Activated gamma-delta T cell treated with anti-CD3 and anti-CD28 coated beads, Interleukin-2, amount 50 U/mL, for 16 hours (primary cell): ENCODE measurements at places on chromosomes 2 and 18.

GRCh38 chr18:1796636-1797035, 774.7 kb downstream of the METTL4 start:
- DNase-seq, result no peak

- no peak for DNase-seq
Measured at GRCh38 chr2:168443818-168444217, 12.3 kb upstream of the CERS6 start.

GRCh38 chr2:170943041-170943440, 14.0 kb downstream of the GORASP2 start:
- no peak for DNase-seq

DNA sequence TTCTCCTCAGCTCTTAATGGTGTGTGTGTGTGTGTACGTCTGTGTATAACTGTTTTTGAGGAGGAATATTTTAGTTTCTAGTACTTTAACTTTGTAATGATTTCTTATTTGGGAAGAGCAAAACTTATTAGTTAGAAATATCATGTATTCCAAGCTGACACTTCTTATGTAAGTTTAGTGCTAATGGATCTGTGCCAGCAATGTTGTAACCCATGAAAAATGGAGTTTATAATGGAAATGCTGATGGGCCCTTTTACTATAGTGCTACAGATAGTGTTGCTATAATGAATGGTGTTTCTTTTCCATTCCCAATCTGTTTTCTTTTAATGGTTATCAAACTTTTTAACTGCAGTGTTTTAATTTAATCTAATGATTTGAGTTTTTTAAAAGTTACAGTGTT, 49.8 kb upstream of the OTX1 start:
- no peak for DNase-seq

- no peak for DNase-seq
Measured at GRCh38 chr2:28643911-28644334, 107.7 kb upstream of the PPP1CB start.

DNA sequence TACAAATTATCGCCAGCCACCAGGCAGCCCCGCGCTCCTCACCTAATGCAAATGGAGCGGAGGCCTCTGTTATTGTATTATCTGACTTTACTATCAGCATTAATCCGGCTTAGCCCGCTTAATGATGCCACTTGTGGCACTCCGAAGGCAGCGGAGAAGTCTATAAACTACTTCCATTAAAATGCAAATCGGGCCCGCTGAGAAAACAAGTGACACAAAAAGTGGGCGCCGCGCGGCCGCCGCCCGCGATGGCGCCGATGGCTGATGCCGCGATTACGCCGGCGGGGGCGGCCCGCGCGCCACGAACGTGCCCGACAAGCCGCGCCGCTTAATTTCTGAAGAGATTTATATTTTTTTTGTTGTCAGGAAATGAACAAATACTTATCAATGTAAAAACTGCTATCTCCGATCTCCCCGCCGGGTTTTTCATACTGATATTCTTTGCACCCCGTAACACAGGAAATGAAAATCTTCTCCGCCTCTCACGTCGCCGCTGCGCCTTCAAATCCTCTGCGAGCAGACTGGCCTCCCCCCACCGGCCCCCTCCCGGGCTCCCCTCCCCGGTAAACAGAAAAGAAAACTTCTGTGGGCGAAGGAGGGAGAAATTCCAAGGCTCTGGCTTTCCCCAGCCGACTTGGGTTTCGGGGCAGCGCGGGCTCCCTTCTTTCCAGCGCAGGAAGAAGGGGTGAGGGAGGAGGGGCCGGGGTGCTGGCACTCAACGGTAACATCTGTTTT, 221.8 kb downstream of the INSIG2 start:
- DNase-seq, result no peak

- no peak for DNase-seq
Measured at GRCh38 chr2:63301481-63301880, 250.9 kb downstream of the OTX1 start.

DNA sequence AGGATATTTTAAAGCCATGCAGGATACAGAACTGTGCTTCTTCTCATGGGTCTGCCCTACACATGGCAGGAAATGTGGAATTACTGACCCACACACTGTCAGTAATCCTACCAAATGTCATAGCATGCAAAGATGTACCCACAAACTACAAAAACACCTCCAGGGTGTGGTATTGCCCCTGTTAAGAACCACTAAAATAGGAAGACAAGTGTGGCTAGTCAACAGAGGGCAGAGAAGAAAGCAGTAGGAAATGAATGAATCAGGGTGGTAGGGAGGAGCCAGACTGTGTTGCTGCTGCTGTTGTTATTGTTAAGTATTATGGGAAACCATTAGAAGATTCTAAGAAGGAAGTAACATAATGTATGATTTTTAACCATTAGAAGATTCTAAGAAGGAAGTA, 556.7 kb upstream of the ACVR2A start:
- no peak for DNase-seq

DNA sequence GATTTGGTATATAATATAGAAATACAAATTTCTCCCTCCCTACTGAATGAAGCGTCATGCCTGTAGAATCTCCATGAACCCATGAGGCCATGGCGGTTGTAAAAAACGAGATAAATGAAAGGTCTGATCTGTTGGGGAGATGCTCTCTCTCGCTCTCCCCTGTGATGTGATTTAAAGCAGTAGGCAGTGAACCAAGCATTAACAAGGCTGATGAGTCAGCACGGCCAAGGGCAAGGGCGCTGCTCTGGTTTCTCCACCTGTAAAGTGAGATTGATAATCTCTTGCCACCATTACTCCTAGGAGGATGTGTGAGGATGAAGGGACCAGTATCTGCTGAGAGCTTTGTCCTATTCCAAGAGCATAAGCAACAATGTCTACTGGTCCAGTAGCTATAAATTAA, 553.3 kb downstream of the CMPK2 start:
- no peak for DNase-seq

- no peak for DNase-seq
Measured at GRCh38 chr2:96964221-96964905, 22.0 kb downstream of the FAM178B start.

DNA sequence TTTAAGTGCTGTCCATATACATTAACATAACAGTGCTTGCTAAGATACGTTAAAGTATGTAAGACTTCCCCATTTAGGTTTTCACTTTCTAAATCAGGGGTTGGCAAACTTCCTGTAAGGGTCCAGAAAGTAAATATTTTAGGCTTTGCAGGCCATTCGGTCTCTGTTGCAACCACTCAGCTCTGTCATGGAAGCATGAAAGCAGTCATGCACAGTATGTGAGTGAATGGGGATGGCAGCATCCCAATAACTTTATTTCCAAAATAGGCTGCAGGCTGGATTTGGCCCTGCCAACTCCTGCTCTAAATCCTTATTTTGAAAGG, 128.7 kb downstream of the PLA2R1 start:
- no peak for DNase-seq

DNA sequence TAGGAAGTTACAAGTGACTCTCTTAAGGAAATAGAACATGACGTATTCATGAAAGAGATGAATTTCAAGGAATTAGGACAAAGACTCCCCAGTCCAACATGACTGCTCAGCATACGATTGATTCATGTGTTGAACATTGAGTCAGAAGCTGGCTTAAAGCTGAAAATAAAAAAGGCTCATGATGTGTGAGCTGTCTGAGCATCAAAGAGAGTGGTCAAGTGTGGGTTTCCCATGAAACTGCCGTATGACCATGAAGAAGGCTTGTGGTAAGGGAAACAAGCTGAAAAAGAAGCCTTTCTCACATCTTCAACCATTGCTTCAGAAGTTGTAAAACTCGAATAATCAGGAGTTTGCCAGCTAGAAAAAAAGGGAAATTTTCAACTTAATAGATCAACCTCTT, 201.9 kb upstream of the APCDD1 start:
- no peak for DNase-seq

- DNase-seq, result no peak
Measured at GRCh38 chr2:102063941-102064678, 72.3 kb downstream of the IL1R2 start.

DNA sequence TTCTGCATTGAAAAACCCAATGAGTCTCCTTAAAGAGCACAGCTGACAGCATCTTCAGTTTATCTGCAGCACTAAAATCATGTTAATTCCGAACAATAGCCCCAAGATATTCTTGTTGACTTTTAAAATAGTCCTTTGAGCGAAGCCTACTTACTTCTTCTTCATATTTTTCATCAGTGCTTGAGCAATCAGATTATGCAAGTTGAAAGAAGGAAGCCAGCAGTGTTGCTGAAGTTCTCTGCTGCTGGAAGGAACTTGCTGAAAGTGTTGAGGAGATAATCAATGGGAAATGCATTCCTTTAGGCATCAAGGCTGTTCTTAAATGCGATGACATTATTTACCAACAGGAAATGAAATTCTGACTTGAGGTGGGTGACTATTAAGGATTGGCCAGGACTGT, 105.9 kb upstream of the SNTG2 start:
- no peak for DNase-seq

- no peak for DNase-seq
Measured at GRCh38 chr2:58865436-58865835, 624.3 kb upstream of the FANCL start.

GRCh38 chr2:39947294-39948015, 168.4 kb upstream of the THUMPD2 start:
- no peak for DNase-seq

DNA sequence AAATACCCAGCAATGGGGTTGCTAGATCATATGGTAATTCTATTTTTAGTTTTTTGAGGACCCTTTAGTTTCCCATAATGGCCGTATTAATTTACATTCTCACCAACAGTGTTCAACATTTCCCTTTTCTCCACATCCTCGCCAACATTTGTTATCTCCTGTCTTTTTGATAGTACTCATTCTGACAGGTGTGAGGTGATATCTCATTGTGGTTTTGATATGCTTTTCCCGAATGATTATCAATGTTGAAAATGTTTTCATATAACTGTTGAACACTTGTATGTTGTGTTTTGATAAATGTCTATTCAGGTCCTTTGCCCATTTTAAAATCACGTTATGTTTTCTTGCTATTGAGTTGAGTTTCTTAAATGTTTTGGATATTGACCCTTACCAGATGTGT, 5.8 kb upstream of the RIF1 start:
- DNase-seq, result no peak

- no peak for DNase-seq
Measured at GRCh38 chr2:152646775-152647174, 70.5 kb downstream of the PRPF40A start.

DNA sequence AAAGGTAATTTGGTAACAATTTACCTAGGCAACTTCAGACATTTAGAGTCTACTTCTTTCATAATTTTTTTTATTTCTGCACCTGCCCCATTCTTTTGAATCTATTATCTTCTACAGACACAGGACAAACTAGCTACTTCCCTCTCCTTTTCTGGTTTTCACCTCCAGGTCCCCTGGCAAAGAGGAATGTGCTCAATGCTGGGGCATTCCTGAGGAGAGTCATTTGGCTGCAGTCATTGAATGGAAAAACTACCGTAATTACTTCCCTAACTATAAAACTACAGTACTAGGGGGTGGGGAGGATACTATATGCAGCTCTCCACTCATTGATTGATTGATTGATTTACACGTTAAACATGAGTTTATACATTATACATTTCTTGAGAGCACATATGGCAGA, 11.2 kb upstream of the ARHGAP28 start:
- no peak for DNase-seq

DNA sequence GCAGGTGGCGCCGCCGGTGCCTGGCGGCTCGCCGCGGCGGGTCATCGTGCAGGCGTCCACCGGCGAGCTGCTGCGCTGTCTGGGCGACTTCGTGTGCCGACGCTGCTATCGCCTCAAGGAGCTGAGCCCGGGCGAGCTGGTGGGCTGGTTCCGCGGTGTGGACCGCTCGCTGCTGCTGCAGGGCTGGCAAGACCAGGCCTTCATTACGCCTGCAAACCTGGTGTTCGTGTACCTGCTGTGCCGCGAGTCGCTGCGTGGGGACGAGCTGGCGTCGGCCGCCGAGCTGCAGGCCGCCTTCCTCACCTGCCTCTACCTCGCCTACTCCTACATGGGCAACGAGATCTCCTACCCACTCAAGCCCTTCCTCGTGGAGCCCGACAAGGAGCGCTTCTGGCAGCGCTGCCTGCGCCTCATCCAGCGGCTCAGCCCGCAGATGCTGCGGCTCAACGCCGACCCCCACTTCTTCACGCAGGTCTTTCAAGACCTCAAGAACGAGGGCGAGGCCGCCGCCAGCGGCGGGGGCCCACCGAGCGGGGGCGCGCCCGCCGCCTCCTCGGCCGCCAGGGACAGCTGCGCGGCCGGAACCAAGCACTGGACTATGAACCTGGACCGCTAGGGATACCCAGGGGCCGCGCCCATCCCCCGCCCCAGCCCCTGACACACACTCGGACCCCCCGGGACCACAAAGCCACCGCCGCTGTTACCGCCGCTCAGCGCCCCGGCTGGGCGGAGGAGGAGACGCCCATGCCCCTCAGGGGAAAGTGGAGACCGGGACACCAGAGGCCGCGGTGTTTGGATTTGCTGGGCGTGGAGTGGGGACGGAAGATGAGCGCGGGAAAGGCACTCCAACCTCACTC, 1.1 kb downstream of the CDK5R2 start:
- no peak for DNase-seq

DNA sequence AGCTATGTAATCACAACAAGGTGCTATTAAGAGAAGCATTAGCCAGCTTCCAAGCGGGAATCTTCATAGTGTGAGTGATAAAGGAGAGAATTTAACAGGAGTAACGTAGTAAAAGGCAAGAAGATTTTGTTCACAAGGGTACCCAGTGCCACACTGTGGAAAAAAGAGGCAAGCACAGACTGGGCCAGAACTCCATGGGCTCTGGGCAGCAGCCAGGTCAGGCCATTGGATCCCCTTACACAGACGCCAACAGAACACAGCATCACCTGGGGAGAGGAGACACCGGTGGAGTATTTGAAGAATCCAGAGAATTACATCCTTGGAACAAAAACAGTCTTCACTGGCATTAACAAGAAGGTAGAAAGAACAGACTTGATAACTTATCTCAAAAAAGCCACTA, 21.2 kb downstream of the AMER3 start:
- DNase-seq, result no peak

DNA sequence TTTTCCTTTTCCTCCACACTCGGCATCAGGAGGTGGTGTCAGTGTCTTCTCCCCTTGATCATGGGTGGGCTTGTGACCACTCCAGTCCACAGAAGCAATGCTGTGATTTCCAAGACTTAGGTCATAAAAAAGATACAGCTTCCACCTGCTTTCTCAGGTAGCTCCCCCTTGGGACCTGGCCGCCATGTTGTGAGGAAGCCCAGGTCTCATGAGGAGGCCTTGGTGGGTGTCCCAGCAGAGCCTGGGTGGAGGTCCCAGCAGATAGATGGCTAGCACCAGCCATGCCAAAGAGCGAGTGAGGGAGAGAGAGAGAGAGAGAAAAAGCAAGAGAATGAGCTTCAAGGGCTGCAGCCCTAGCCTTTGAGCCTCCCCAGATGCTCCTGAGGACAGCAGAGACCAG, 16.0 kb downstream of the SLC66A2 start:
- no peak for DNase-seq

- no peak for DNase-seq
Measured at GRCh38 chr2:233039846-233040530, 7.5 kb downstream of the NEU2 start.

GRCh38 chr2:146246736-146247523, 1597.9 kb upstream of the ACVR2A start:
- DNase-seq, result no peak

- no peak for DNase-seq
Measured at GRCh38 chr2:80858965-80859364, 554.4 kb upstream of the LRRTM1 start.

GRCh38 chr2:99084256-99084655, 57.3 kb upstream of the C2orf15 start:
- no peak for DNase-seq
